ENCODE measurements at places on chromosomes 16 and 17.

DNA sequence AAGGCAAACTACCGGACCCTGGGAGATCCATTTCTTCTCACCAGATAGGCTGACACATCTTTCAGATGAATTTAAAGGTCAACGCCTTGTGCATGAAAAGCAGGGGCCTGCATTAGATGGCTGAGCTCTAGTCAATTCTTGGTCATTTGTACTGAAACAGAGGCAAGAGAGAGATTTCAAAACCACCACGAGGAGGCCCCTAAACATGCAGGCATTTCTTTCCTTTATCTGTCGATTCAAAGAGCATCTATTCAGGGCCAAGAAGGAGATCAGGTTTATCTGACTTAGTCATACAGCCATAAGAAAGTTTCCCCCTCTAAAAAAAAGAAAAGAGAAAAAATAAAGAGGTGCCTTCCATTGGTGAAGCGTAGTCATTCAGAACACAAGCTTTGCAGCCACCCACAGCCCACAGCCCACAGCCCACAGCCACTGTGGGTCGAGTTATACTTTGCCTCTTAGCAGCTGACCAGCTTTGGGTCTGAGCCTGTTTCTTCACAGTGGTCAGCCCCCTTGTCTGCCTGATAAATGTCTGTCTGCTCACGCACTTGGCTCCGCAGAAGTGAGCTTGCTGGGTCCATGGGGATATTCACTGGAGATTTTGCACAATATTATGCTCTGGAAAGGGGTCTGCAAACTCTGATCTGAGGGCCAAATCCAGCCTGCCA is 207.5 kb downstream of the CDH13 start:
- no peak overlapping the region for H3K27ac ChIP-seq
- H3K4me1 ChIP-seq, result peaks cover 50% of the 10 kb centered on the region
- DNase-seq, result no peak
- peaks cover 3% of the 10 kb centered on the region for H3K36me3 ChIP-seq
- H3K4me3 ChIP-seq, result no peak overlapping the region

GRCh38 chr16:54594601-54595391 is 308.2 kb upstream of the IRX3 start:
- H3K27ac ChIP-seq, result no peak overlapping the region
- peaks cover 49% of the 10 kb centered on the region for H3K4me1 ChIP-seq
- H3K27me3 ChIP-seq, result peaks cover 73% of the 10 kb centered on the region
- DNase-seq, result no peak

- H3K27ac ChIP-seq, result no peak overlapping the region
- DNase-seq, result no peak
- no peak overlapping the region for H3K4me3 ChIP-seq
- H3K4me1 ChIP-seq, result no peaks in the 10 kb centered on the region
- no peaks in the 10 kb centered on the region for H3K27me3 ChIP-seq
Observed at GRCh38 chr16:60991886-60992285, 1044.4 kb downstream of the CDH8 start.

GRCh38 chr17:63984236-63984635 is 11.5 kb upstream of the SCN4A start:
- no peak for DNase-seq
- H3K27me3 ChIP-seq, result peaks cover 10% of the 10 kb centered on the region
- no peak overlapping the region for H3K4me3 ChIP-seq
- H3K4me1 ChIP-seq, result peaks cover 23% of the 10 kb centered on the region
- no peak overlapping the region for H3K27ac ChIP-seq

Data from nephron progenitor cell (in vitro differentiated cells).